ENCODE measurements at places on chromosomes 1 and 21.

DNA sequence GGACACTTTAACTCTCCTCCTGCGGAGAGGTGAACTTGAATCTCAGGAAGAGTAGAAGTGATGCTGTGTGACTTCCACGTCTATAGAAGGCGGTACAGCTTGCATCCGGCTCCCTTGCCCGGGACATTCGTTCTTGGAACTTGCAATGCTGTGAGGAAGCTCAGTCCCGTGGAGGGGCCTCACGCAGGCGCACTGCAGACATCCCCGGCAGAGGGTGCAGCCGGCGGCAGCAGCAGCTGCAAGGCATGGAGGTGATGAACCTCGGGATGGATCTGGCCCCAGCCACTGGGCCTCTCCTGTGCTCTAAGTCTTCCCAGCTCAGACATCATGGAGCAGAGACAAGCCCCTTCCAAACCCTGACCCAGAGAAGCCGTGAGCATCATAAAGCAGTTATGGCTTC is 61.8 kb upstream of the SOD1 start:
- DNase-seq, result no peak

- DNase-seq, result no peak
Observed at GRCh38 chr1:191970116-191970515, 188.1 kb upstream of the RGS18 start.

GRCh38 chr1:237817277-237817676 is 73.4 kb downstream of the ZP4 start:
- no peak for DNase-seq

DNA sequence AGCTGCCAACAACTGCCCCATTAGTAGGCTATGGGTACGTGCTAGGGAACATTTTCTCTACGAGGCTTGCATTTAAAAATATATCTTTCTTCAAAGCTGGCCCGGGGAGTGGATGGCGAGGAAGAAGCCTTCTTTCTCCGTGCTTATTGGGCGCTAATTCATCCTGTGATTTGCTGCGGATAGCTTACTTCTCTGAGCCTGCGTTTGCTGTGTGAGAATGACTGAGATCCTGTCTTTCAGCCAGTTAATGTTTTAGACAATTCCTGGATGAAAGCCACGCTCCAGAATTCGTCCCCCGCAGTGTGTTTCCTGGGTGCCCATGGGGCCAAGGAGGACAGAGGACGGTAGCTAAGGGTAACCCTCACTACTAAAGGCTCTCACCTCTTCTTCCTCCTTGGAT is 57.8 kb upstream of the TARBP1 start:
- DNase-seq, result no peak

- no peak for DNase-seq
Observed at GRCh38 chr1:187143783-187144182, 315.0 kb downstream of the PLA2G4A start.

DNA sequence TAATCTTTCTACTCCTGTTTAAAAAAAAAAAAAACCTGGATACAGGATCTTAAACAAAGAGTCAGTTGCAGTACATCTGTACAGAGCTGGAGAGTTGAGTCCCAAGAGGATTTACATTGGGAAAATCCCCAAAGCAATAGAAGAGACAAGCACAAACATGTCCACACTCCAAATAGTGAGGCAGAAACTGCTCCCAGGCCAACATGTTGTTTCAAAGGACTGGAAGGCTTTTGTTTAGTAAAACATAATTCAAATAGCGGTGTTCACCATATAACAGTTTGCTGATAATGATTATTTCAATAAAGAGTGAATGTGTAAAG is 425.4 kb downstream of the ADGRL2 start:
- no peak for DNase-seq

All from H4 (cell line).